Endodermal cell (in vitro differentiated cells): ENCODE measurements at places on chromosomes 2 and 18.

DNA sequence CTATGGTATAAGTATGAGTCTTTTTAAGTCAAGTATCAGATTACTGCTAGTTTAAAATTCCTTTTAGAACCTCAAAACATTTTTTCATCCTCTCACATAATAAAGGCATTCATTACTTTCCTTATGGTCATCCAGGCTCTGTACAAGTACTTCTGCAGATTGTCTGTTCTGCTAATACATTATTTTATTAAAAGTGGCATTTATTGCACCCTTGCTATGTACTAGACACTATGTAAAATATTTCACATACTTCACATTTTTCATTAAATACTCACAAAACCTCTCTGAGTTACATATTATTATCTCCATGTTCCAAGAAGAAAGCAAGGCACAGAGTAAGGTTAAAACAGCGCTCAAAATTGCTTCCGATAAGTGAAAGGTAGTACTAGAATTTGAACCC, 84.1 kb downstream of the RAPH1 start:
- DNase-seq: no peak

DNA sequence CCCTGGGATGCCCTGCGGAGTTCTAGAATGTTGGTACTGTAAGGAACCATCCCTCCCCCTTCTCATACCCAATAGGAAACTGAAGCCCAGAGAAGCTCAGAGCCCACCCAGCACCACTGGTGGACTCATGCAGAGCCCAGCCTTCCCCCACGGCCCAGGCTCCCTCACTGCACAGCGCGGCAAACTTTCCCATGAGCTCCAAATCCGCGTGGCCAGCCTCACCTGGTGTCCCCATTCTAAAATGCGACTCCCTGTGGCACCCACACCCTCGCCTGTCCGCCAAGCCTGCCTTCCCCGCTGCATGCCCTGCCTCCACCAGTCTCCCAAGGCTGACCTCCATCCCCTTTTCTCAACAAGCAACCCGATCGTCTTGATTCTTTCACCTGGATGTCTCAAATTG, 51.1 kb downstream of the PTGR3 start:
- peak; percentile 30 for DNase-seq

DNA sequence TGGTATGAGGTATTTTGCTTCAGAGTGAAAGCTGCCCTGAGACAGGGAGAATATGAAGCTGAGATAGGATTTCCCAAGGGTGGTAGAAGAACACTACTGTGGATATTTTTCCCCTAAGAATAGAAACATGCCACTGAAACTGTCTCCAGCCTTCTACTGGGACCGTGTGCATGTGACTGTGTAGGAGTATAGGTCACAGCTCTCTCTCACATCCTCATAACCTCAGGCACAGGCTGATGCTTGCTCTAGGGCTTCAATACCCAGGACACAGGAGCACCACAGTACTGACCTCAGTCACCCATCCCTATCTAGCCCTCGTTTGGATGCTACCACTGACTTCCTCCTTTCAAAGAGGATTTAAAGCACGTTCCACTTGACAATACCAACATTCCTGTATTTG, 67.2 kb downstream of the REV1 start:
- DNase-seq: no peak

GRCh38 chr2:15262792-15263191, 298.3 kb downstream of the NBAS start:
- no peak for DNase-seq

DNA sequence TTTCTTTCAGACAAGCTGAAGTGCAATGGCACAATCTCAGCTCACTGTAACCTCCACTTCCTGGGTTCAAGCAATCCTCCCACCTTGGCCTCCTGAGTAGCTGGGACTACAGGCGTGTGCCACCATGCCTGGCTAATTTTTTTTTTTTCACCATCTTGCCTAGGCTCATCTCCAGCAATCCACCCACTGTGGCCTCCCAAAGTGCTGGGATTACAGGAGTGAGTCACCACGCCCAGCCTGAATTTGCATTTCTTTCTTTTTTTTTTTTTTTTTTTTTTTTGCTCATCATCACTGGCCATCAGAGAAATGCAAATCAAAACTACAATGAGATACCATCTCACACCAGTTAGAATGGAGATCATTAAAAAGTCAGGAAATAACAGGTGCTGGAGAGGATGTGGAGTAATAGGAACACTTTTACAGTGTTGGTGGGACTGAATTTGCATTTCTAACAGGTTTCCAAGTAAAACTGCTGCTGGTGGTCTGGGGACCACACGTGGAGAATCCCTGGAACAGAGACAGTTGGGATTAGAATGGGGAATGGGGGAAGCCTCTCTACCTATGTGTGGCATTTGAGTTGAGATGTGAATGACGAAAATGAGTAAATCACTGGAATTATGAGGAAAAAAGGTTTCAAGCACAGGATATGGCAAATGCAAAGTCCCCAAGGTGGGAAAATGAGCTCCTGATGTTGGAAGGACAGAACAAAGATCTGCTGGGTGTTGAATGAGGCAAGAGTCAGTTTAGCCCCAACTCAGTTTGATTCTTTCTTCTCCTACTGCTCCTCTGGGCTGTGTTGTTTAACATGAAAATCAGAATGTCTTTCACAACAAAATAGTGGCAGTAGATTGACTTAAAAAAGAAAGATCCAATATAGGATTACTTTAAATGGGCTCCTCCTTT, 88.8 kb upstream of the MAP4K4 start:
- no peak for DNase-seq

DNA sequence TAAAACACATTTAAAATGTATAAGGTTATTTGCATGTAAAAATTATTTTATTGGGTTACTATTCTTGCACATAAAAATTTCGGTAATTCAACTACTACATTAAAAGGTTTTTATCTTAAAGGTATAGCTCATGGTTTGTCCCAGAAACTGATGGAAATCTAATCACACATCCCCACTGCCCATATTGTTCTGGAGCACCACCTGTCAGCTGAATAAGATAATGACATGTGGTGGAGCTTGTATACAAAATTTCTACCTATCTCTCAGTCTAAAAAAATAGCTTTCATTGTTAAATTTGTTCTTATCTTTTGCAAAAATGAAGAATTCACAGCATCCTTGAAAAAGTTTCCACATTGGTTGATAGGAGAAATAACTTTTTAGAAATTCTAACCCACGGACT, 18.3 kb downstream of the ERBB4 start:
- DNase-seq: no peak

DNA sequence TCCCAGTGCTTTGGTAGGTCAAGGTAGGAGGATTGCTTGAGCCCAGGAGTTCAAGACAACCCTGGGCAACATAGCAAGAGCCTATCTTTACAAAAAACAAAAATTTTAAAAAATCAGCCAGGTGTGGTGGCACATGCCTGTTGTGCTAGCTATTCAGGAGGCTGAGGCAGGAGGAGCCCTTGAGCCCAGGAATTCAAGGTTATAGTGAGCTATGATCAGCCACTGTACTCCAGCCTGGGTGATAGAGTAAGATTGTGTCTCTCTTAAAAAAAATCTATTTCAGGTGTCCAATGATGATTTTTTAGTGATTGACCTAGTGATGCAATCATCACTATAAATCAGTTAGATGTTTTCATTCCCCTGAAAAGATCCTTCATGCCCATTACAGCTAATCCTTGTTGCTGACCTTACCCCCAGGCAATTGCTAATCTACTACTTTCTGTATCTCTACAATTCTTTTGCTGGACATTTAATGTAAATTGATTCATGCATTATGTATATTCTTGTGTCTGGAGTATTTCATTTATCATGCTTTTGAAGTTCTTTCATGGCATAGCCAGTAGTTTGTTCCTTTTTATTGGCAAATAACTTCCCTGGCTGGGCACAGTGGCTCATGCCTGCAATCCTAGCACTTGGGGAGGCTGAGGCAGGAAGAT, 10.3 kb downstream of the MOCOS start:
- DNase-seq: no peak

DNA sequence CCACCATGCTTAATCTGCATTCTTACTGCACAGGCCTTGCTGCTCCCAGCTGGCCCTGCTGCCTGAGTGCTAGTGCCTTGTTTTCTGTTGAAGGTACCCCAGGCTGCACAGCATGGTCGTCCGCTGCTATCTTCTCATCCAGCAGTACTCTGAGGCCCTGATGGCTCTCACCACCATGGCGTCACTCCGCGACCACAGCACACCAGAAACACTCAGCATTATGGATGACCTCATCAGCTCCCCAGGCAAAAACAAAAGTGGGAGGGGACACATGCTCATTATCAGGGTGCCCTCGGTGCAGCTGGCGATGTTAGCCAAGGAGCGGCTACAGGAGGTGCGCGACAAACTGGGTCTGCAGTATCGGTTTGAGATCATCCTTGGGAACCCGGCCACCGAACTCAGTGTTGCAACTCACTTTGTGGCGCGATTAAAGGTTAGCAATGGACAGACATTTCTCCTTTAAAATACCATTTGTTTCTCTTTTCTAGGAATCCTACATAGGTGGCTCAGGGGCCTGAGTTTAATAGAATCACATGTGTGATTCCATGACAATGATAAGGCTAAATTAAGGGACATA, 110.5 kb downstream of the ESCO1 start:
- no peak for DNase-seq

- DNase-seq: peak; percentile 51
Measured at GRCh38 chr2:84257831-84258230, 201.2 kb downstream of the SUCLG1 start.

- DNase-seq: no peak
Measured at GRCh38 chr2:224847381-224847780, 131.2 kb upstream of the CCDC195 start.
